NCI-H2081 treated with DMSO at 0.1 percent for 48 hours (cell line): ENCODE measurements at places on chromosomes 1 and 21.

DNA sequence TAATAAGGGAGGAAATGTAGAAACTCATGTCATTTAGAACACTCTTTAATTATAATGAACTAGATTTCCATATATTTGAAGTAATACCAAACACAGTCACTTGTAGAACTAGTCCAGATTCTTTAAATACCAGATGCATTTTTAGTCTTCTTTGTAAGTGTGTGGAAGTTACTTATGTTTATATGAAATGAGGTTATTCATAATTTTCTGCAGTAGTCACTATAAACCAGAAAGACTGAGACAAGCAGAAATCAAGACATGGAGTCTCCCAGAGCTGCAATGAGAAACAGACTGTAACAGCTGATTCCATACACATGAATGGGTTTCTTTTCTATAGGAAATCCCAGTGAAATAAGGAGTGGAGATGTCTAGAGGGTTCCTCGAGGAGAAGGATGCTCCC, 216.6 kb upstream of the ZP4 start:
- DNase-seq: no peak

DNA sequence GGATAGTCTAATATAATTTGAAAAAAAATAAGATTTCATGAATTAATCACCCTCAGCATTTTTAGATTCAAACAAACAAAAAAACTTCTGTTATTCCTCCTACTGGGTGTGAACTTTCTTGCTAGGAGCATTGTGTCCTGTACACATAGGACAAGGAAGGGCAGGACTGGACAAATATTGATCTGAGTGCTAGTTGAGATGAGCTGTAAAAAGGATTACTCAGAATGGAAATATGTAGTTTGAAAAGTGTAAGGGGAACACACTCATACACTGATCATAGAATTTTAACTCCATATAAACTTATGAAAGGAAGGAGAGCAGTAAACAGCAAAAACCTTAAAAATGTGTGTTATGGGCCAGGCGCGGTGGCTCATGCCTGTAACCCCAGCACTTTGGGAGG, 156.5 kb upstream of the ZNF648 start:
- no peak for DNase-seq

- no peak for DNase-seq
Measured at GRCh38 chr21:15841856-15842564, 112.2 kb downstream of the USP25 start.

DNA sequence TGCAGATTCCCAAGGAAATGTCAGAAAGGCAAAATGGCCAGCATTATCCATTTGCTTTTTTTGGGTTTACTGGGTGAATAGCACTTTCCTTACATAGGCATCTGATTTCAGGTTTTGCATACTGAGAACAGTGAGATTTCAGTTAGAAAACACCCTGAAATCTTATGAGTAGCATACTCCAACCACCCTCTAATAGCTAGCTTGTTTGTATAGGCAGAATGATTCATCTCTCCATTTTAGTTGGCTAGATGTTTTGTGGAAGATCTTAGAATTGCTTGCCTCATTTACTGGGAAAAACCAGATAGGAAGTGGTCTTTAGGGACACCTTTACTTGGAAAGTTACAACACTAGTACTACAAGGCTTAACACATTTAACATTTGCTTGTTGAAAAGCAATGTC, 10.4 kb downstream of the KYAT3 start:
- no peak for DNase-seq

- DNase-seq: no peak
Measured at GRCh38 chr1:26831546-26832248, 5.2 kb downstream of the ZDHHC18 start.

GRCh38 chr1:223811634-223812101, 34.1 kb downstream of the TP53BP2 start:
- DNase-seq: no peak

DNA sequence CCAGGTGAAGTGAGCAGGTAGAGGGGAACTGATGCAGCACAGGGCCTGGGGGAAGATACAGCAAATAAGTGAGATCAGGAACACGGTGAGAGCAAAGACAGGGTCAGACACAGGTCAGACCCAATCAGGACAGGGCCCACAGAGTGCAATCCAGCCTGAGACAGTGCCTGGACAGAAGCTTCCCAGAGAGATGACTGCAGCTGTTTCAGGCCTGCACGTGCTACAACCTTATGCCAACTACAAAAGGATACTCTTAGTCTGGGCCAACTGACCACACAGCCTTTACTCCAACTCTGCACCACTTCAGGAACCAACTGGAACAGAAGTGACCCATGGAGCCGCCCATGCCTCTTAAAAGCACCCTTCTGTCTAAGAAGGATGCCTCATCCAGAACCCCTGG, 228.0 kb downstream of the TOMM20 start:
- DNase-seq: no peak

- DNase-seq: no peak
Measured at GRCh38 chr21:42737951-42738590, 84.7 kb downstream of the PDE9A start.

GRCh38 chr1:158333405-158334155, 2.2 kb upstream of the CD1B start:
- DNase-seq: no peak

GRCh38 chr21:34834852-34835501, 166.2 kb downstream of the CLIC6 start:
- DNase-seq: no peak

- no peak for DNase-seq
Measured at GRCh38 chr21:34944015-34944755, 104.9 kb downstream of the RUNX1 start.

GRCh38 chr1:230145953-230146476, 79.0 kb downstream of the GALNT2 start:
- DNase-seq: no peak

DNA sequence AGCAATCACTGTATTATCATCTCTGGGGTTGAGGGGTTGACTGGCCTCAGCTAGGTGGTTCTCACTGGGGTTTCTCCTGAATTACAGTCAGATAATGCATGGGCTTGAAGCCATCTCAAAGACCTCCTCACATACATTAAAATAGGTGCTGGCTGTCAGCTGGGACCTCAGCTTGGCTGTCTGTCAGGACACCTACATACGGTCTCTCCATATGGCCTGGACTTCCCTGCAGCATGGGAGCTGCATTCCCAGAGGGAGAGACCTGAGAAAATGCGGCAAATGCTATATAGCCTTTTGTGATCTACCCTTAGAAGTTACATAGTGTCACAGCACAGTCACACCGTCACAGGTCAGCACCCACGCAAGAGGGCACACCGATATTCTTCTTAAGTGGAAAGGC, 93.6 kb downstream of the TSEN15 start:
- no peak for DNase-seq

- no peak for DNase-seq
Measured at GRCh38 chr1:159752135-159752580, 28.6 kb upstream of the DUSP23 start.

GRCh38 chr1:2597441-2598328, 11.1 kb downstream of the PRXL2B start:
- no peak for DNase-seq

DNA sequence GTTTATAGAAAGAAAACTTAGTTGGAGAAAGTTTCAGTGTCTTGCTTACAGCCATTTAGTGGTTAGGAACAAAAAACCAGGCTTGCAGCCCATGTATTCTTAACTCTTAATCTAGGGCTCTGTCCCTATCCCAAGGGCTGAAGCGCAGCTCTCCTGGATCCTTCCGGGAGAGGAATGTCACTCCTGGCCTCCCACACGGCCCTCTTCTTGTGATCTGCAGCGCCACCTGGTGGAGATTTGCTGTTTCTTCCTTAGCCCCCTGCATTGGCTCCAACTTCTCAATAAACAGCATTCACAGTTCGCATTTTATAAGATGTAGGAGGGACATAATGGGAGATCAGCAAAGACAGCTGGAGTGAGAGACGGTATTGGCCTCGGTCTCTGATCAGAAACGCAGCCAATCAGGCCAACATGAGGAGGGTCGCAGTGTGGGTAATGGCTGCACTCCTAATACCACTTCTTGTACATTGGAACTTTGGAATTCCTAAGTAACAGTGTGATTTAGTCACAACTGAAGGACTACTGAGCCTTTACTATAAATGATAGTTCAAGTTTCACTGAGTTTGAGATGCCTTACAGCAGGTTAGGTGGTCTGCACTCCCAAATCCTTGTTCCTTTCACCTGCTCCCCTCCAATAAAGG, 283.4 kb downstream of the ASTN1 start:
- no peak for DNase-seq

- DNase-seq: no peak
Measured at GRCh38 chr1:211896958-211897357, 66.4 kb upstream of the LPGAT1 start.

DNA sequence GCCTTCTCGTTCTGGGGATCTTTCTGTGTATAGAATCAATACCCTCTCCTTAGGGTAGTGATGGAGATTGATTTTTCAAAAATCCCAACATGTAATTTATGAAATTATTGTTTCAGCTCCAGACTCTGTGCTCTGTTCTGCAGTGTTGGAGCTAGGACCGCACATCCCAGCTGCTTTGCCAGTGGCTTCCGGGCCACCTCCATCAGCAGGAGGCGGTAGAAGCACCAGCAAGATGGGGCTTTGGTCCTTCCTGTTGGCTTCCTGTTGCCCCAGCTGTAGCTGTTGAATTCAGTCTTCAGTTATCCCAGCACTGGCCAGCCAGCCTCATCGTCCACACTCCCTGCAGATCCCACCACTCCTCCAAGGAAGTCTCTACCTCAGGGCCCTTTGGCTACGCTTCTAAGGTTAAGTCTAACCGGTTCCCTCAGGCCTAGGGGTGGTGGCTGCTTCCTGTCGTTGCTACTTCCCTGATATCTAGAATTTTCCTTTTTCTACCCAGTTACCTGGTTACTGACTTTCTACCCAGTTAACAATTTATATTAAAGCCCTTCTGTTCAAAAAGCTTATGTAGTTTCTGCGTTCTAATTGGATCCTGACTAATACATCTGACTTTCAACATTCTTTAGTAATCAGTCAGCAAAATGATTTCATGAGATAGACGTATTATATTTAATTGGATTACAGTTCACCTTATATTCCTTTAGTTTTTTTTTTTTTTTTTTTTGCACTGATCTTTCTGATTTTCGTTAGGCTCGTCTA, 24.6 kb downstream of the GALNT2 start:
- DNase-seq: no peak

- DNase-seq: no peak
Measured at GRCh38 chr1:110713221-110713620, 38.5 kb upstream of the KCNA3 start.

DNA sequence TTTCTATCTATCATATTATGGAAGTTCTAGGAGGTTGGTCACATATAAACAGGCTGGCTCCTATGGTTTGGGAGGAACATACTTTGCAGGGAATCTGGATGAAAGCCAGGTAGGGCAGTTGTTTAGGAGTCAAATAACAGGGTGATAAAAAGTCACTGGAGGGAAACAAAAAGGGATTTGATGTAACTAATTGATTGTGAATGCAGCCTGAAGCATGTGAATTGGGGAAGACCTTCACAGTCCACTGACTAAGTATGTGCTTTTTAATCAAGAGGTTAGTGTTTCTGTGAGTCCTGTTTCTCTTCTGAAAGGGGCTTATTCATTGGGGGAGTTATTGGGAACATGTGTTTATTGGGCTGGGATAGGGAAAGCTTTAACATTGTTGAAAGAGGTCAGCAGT, 41.3 kb downstream of the HMCN1 start:
- no peak for DNase-seq

DNA sequence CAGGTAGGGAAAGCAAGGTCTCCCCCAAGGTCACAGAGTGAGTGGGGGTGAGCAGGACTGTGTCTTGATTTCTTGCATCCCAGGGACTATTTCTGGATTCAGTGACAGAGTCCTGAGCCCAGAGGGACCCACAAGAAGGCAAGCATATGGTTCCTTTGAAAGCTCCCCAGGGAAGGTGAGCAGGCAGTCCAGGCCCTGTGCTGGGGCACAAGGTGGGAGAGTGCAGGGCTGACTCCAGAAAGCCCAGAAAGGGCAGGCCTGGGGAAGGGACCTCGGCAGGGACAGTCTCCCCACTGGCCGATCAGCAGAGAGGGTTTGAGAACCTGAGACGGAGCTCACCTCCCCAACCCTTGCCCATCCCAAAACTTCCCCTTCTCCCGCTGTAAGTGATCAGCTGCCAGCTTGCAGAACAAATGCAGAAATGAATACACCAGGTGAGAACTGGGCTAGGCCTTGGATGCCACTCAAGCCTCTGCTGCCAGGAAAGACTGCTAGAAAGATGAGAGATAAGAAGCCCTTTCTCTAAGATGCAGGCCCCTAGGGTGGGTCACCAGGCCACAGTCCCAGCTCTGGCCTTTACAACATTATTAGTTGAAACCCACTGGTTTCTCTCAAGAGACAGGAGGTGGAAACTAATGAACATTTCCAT, 121.0 kb downstream of the GLIS1 start:
- no peak for DNase-seq

DNA sequence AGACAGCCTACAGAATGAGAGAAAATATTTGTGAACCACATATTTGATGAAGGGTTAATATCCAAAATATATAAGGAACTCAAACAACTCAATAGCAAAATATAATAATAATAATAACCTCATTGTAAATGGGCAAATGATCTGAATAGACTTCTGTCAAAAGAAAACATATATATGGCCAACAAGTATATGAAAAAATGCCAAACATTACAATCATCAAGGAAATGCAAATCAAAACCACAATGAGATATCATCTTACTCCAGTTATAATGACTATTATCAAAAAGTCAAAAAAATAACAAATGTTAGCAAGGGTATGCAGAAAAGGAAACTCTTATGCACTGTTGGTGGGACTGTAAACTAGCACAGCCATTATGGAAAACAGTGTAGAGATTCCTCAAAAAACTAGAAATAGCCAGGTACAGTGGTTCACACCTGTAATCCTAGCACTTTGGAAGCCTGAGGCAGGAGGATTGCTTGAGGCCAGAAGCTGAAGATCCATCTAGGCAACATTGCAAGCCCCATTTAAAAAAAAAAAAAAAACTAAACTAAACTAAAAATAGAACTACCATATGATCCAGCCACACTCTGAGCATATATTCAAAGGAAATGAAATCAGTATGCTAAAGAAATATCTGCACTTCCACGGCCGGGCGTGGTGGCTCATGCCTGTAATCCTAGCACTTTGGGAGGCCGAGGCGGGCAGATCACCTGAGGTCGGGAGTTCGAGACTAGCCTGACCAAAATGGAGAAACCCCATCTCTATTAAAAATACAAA, 17.3 kb upstream of the TRIM67 start:
- DNase-seq: no peak

GRCh38 chr1:19074361-19074901, 118.0 kb upstream of the IFFO2 start:
- no peak for DNase-seq

GRCh38 chr1:220889848-220890287, 10.6 kb downstream of the HLX start:
- DNase-seq: no peak
